ENCODE measurements at places on chromosomes 12 and 14.

DNA sequence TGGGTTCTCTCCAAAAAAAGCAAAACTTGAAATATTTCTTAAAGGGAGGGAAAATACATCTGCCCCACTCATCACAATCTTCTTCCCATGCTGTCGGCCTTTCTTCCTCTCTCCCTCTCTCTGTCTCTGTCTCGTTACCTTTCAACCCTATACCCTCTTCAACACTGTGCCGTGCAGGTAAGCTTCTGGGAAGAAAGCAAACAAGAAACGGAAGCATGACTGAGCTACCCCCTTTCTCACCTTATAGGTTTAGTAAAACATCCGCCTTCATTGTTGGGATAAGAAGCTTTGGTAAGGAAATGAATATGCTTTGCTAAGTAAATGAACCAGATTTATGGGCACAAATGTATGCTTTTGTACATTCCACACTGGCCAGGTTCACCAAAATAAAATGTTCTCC is 63.0 kb downstream of the TMEM30B start:
- DNase-seq: no peak

DNA sequence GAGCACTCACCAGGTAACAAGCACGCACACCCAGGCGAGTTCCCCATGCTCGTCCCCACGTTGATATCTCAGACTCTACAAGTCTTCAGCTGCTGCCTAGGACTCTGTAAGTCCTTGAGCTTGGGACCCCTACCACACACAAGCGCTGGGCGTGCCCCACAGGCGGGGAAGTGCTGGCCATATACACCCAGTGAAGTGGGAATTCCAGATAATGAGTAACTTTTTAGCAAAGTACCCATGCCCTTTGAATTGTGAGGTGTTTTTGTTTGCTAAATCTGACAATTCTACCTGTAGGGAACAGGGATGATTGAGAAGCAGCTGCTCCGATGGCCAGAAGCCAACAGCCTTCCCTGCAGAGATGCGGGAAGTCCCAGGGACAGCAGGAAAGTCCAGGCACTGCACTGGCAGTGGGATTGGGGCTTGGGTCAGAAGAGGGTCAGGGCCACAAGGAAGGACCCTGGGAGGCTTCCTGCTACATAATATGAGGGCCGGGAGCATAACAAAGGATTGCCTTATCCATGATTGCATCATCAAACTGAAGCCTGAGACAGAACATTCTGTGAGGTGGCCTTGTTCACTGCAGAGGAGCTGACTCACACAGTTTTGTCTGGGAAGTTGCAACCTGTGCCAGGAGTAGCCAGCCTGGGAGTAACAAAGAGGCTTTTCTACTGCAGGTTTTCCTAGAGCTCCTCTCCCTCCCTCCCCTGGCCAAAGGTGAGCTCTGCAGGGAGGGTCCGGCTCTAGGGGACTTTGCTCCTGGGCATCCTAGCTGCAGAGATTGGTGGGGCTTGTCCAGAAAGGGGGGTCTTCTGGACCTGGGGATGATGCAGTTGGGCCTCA is 13.2 kb upstream of the SERPINA3 start:
- DNase-seq: no peak

GRCh38 chr14:81653626-81654025 is 120.0 kb upstream of the SEL1L start:
- no peak for DNase-seq

GRCh38 chr14:102491786-102492530 is 17.6 kb downstream of the ANKRD9 start:
- no peak for DNase-seq

DNA sequence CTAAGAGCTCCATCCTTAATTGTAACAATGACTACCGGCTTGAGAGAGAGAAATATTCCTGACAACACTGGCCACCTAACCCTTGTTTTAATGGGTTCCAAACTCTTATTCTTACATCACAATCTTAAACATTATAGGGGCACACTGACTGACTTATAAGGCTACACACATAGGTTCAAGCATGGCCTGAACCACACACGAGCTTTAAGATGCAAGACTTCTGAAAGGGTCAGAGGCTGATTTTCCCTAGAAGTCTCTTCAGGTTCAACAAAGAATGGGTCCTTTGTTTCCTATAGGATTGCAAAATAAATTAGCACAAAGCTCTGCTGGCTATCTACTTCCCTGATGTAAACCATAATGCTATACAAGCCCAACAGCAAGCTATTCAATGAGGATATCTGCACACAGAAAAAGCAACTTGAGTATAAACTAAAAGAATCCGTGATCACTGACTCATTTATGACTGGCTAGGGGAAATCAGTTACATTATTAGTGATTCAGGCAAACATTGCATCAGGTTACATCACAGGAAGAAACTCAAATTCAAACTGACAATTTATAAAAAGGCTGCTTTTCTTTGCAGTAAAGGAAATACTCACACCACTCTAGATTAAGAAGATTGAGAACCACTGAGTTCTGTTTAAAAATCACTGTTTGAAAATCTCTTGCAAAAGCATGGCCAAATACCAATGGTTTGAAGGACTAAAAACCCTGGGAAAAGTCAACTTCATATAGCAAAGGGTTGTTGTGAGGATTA is 8.5 kb downstream of the BTG1 start:
- DNase-seq: no peak

DNA sequence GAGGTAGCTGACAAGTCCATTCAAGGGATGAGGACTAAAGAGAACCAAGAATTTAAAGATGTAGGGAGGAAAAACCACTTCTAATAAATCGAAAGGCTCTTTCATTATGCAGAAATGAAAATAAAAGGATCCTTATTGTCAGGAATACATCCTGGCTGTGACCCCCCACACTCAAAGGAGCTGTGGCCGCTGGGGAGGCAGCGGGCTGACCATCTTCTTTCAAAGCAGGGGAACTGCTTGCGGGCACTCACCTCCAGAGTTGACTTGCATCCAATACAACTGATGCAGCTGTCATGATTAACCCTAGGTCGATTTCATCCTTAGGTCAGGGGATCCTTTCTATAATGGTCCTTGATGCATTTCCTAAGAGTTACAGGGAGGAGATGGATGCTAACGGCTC is 35.3 kb downstream of the TRAFD1 start:
- no peak for DNase-seq

DNA sequence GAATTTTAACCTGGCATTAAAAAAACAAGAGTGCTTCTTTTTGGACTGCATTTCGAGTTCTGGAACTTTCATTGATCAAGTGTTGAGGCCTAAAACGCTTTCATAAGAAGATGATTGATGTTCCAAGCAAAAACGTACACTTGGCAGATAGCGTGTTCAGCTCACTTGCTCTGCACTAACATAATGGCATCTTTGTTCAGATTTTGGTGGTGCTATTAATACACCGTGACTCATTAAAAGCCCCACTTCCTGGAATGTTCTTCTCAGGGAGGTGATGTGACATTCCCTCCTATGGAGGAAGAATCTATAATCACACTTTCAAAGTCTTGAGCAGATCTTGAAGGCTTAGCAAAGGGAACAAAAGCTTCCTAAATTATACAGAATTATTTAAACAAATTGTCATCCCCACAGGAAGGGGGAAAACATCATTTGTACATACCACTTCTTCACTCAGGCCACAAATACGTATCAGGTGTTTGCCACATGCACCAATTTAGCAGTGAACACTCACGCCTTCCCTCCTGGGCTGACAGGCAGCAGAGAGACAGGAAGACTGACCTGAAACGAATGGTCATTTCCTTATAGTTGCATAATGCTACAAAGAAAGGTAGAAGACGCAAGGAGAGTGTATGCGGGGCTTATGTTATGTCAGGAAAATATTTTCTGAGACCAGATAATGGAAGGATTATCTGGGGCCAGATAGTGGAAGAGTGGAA is 15.4 kb downstream of the HSP90AA1 start:
- no peak for DNase-seq

- peak; percentile 41 for DNase-seq
Measured at GRCh38 chr14:100486025-100486828, 101.0 kb downstream of the BEGAIN start.

DNA sequence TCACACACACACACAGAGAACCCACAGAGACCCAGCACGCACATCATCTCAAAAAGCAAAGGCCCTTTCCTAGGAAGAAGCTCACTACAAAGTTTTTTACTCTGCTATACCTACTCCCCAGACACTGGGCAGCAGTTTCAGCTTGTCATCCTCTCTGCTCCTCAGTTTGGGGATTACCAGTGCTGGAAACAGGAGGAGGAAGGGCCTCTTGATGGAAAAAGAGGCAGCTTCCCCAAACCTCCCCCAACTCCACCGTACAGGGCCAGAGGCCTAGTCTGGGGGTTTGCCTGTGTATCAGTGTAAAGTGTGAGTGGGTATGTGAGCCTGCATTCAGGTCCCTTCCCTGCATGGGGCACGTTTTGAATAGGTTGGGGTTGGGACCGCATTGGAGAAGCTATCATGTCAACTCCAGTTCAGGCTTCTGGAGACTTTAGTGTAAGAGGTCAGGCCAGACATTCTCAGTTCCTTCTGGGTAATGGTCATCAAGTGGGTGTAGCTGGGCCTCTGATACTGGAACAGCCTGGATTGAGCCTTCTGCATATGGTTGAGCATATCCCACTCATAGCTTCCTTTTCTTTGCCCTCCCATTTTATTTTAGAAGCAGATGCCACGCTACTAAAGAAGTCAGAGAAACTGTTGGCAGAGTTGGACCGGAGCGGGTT is 1.2 kb downstream of the REM2 start:
- no peak for DNase-seq

DNA sequence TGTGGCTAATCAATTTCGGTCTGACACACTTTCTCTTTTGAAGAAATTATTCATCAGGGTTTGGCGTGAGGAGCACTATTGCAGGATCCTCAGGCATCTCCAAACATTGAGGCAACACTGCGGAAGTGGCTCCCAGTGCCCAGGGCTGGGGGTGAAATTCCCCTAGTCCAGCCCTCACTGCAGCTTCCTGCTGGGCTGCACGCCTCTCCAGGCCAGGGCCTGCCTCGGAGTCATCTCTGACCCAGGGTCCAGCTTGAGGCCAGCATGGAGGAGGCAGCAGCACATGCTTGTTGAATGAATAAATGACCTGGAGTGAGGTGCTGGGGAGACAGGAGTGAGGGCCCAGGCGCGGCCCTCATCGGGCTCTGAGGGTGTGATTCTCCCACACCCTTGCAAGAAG is 36.0 kb upstream of the TDRD9 start:
- no peak for DNase-seq

GRCh38 chr12:24948420-24948756 is 513 bp downstream of the BCAT1 start:
- peak; percentile 6 for DNase-seq

DNA sequence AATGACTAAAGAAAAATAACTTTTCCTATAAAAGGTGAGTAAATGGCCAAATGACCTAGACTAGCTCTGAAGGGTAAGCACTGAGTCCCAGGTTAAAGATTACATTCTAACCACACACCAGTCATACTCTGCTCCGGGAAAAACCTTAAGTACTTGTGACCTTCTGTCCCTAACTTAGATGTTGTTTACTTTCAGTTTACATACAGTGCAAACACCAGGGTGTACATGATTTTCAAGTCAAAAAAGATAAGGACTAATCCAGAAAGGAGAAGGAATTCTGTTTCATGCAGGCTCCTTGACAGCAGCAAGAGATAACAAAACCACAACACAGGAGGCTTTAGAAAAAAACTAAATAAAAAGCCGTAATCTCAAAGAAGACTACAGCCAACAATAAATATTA is 174.2 kb downstream of the PPM1H start:
- DNase-seq: no peak

DNA sequence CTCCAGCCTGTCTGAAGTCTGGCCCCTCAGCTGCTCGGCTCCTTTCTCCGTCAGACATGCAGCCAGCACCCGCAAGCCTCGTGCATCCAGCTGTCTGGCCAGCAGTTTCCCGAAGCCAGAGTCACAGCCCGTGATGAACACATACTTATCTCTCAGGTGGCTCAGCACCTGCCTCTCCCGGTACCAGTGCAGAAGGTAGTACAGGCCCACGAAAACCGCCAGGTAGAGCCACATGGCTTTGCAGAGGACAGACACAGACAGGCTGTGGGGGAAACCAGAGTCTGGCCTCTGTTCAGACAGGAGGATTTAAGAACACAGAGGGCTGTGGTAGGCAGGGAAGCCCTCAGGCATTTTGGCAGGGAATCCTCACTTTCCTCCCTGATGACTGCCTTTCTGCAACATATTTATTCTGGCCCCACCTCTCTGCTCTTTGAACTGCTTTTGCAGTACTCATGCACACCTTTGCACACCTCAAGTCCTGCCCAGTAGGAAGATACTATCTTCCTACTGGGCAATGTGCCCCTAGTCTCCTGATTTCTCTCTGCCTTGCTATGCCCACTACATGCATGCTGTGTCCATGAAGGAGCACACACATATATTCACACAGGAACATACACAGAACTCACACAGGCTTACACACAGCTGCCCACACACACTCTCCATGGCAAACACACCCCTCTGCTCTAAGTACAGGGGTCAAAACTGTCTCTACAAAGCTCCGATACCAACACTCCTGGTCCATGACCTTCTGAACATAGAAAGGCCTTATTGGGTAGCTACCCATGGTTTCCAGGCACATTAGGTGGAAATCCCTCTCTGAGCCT is at the start of gene RDH16:
TSS of gene RDH16 (minus strand) at position 380 of the 824 bp plus-strand sequence. CDS start at position 234, 146 bp downstream.
- no peak for DNase-seq

DNA sequence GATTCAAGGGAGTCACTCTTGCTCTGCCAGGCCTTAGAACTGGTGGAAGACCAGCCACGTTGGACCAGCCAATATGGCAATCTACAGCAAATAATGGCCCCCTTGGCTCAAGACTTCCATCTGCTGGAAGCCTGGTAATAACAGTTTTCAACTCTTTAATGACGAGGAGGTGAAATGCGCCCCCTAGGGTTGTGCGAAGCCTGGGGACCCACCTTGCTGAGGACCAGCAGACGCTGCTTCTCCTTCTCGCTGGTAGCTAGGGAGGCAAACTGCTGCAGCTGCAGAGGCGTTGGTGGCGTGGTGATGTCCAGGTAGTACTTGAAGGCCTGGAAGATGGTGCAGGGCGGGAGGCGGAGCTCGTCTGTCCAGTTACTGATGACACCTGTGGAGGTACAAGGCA is 41.5 kb upstream of the FBXO21 start:
- no peak for DNase-seq

DNA sequence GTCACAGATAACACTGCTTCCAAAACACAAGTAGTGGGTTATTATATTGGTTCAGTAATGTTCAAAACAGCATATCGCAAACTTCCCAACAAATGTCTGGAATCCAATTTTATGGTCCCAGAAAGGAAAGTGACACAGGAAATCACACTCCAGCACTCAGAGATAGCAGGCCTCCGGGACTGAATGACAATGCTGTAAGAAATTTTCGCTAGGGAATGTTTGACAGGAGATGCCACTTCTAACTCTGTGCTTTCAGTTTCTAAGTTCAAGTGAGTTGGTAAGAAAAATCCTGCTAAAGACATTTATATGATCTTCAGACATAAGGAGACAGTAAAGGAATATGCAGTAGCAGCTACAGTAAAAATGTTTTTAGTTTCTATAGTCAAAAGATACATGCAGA is 93.2 kb downstream of the SLC2A13 start:
- no peak for DNase-seq
